Activated T-helper 17 cell treated with anti-CD3 and anti-CD28 coated beads, Interleukin-2, amount 50 U/mL, for 72 hours (primary cell): ENCODE measurements at places on chromosomes 16 and 17.
A peak's percentile ranks its signal among the peaks of the same experiment; 100 is the strongest.

DNA sequence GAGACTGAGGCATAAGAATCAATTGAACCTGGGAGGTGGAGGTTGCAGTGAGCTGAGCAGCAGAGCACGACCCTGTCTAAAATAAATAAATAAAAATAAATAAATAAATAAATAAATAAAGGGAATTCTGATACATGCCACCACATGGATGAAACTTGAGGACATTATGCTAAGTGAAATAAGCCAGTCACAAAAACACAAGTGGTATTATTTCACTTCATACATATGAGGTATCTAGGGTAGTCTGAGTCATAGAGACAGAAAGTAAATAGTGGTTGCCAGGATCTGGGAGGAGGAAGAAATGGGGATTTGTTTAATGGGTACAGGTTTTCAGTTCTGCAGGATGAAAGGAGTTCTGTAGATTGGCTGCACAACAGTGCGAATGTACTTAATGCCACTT lies 16.3 kb downstream of the PIPOX start:
- H3K4me1 ChIP-seq: no peaks in the 10 kb centered on the region
- no peak overlapping the region for H3K4me3 ChIP-seq
- no peaks in the 10 kb centered on the region for H3K36me3 ChIP-seq
- H3K27ac ChIP-seq: no peak overlapping the region

GRCh38 chr17:64213995-64214811 lies 48.9 kb downstream of the TEX2 start:
- no peak overlapping the region for H3K4me3 ChIP-seq
- ATAC-seq: no peak

- no peak for ATAC-seq
- H3K4me1 ChIP-seq: peaks cover 20% of the 10 kb centered on the region
- H3K36me3 ChIP-seq: no peaks in the 10 kb centered on the region
- no peaks in the 10 kb centered on the region for H3K27me3 ChIP-seq
- H3K27ac ChIP-seq: no peak overlapping the region
- H3K4me3 ChIP-seq: no peak overlapping the region
Observed at GRCh38 chr16:75048054-75048453, 49.2 kb downstream of the ZNRF1 start.

GRCh38 chr16:58442547-58442946 lies 50.3 kb downstream of the GINS3 start:
- H3K36me3 ChIP-seq: no peaks in the 10 kb centered on the region
- peaks cover 22% of the 10 kb centered on the region for H3K27me3 ChIP-seq
- ATAC-seq: no peak
- H3K27ac ChIP-seq: no peak overlapping the region
- H3K4me3 ChIP-seq: no peak overlapping the region

DNA sequence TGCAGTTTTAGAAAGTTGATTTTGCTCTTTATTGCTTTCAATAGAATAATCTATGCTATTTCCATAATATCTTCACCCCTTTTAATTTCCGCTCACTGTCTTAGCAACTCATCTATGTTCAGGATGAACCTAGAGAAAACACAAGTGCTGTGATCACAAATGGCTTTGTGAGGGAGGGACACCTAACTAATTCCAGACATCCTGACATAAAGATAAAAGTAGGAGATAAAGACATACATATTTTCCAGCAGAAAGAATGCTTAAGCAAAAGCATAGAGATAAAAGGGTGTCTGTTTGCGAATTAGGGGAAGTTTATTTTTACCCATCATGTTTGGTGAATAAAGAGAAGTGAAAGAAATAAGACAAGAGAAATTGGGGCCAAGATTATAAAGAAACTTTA lies 254.2 kb downstream of the KCNJ2 start:
- no peak overlapping the region for H3K27ac ChIP-seq
- no peak overlapping the region for H3K4me3 ChIP-seq
- peaks cover 11% of the 10 kb centered on the region for H3K27me3 ChIP-seq
- H3K36me3 ChIP-seq: no peaks in the 10 kb centered on the region

DNA sequence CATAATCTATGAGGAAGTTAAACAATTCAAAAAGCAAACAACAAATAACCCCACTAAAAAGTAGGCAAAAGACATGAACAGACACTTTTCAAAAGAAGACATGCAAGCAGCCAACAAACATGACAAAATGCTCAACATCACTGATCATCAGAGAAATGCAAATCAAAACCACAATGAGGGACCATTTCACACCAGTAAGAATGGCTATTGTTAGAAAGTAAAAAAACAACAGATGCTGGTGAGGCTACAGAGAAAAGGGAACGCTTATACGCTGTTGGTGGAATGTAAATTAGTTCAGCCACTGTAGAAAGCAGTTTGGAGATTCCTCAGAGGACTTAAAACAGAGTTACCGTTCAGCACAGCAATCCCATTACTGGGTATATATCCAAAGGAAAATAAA lies 24.4 kb downstream of the TNFRSF13B start:
- no peaks in the 10 kb centered on the region for H3K4me1 ChIP-seq
- no peak for ATAC-seq
- H3K4me3 ChIP-seq: no peak overlapping the region
- no peak overlapping the region for H3K27ac ChIP-seq

GRCh38 chr17:10177913-10178505 lies 20.4 kb downstream of the GAS7 start:
- H3K4me1 ChIP-seq: no peaks in the 10 kb centered on the region
- H3K27me3 ChIP-seq: peaks cover 2% of the 10 kb centered on the region
- H3K27ac ChIP-seq: no peak overlapping the region
- H3K36me3 ChIP-seq: no peaks in the 10 kb centered on the region

- H3K4me3 ChIP-seq: no peak overlapping the region
- no peak for ATAC-seq
- H3K27ac ChIP-seq: peak overlapping the region; percentile 52
Observed at GRCh38 chr17:19264681-19265080, 27.5 kb downstream of the EPN2 start.

DNA sequence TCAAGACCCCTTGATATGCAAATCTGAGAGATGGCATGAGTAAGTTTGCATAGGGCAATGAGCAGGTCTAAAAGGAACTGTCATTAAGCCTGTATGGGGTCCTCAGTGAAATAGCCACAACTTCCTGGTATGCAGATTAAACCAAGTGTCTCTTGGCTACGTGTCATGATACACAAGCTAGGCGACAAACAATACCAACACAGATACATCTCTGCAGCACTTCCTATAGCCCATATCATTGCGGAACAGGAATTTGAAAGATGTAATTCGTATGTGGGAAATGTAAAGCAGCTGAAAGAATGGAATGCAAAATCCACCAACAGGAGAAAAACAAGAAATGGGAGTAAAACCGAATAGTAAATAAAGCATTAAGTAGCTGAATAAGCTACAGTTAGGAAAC lies 12.9 kb downstream of the PRSS22 start:
- no peak for ATAC-seq
- no peak overlapping the region for H3K4me3 ChIP-seq
- H3K36me3 ChIP-seq: no peaks in the 10 kb centered on the region

GRCh38 chr17:38405654-38406053 lies 22.6 kb upstream of the ARHGAP23 start:
- no peak overlapping the region for H3K27ac ChIP-seq
- H3K4me1 ChIP-seq: no peaks in the 10 kb centered on the region
- peaks cover 11% of the 10 kb centered on the region for H3K36me3 ChIP-seq
- no peaks in the 10 kb centered on the region for H3K27me3 ChIP-seq

- peaks cover 7% of the 10 kb centered on the region for H3K27me3 ChIP-seq
- H3K27ac ChIP-seq: no peak overlapping the region
- H3K4me3 ChIP-seq: no peak overlapping the region
- H3K4me1 ChIP-seq: peaks cover 35% of the 10 kb centered on the region
Observed at GRCh38 chr16:27286451-27286850, 17.9 kb upstream of the NSMCE1 start.

- no peak for ATAC-seq
- H3K36me3 ChIP-seq: no peaks in the 10 kb centered on the region
- no peak overlapping the region for H3K27ac ChIP-seq
- H3K4me3 ChIP-seq: no peak overlapping the region
- no peaks in the 10 kb centered on the region for H3K27me3 ChIP-seq
Observed at GRCh38 chr16:62130101-62130500, 93.9 kb upstream of the CDH8 start.

DNA sequence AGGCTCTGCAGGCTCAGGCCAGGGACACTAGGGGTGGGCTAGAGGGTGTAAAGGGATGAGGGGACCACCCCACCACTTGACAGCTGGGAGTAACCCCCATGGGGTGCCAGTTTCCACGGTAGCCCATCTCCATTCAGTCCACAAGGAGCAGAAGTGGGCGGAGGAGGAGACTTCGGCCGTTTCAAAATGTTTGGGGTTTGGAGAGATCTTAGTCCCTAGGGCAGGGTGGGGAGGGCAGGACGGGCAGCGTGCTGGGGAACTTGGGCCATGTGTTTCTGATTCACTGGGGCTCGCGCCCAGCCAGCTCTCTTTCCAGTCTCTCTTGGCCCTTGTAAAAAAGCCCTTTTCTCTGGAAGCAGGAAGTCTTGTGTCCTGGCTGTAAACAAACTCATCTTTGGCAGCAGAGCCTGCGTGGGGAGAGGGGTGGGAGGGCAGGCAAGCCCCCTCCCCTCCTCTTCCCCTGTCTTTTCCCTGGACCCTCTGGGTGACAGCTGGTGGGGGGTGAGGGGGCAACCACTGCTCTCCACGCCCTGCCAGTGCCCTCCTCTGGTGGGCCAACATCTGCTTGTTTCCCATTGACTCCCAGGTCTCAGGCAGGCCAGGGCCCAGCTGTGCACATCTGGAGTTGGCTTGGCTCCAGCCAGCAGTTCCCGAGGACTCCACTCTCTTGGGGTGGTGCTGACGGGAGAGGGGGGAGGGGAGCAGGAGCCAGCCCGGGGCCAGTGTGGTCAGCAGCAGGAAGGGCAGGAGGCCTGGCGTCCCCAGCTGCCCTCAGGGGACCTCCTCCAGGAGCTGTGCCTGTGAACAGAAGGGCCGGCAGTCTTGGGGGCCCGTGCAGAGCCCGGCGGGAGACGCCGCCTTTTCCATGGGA lies 8.1 kb downstream of the CYGB start:
- no peak overlapping the region for H3K27ac ChIP-seq
- no peak for ATAC-seq
- H3K4me1 ChIP-seq: peaks cover 10% of the 10 kb centered on the region
- no peaks in the 10 kb centered on the region for H3K36me3 ChIP-seq

- H3K4me1 ChIP-seq: peaks cover 63% of the 10 kb centered on the region
- ATAC-seq: peak; percentile 59
- H3K27me3 ChIP-seq: no peaks in the 10 kb centered on the region
- peak overlapping the region; percentile 75 for H3K4me3 ChIP-seq
Observed at GRCh38 chr17:27475070-27475673, 18.9 kb downstream of the KSR1 start.

DNA sequence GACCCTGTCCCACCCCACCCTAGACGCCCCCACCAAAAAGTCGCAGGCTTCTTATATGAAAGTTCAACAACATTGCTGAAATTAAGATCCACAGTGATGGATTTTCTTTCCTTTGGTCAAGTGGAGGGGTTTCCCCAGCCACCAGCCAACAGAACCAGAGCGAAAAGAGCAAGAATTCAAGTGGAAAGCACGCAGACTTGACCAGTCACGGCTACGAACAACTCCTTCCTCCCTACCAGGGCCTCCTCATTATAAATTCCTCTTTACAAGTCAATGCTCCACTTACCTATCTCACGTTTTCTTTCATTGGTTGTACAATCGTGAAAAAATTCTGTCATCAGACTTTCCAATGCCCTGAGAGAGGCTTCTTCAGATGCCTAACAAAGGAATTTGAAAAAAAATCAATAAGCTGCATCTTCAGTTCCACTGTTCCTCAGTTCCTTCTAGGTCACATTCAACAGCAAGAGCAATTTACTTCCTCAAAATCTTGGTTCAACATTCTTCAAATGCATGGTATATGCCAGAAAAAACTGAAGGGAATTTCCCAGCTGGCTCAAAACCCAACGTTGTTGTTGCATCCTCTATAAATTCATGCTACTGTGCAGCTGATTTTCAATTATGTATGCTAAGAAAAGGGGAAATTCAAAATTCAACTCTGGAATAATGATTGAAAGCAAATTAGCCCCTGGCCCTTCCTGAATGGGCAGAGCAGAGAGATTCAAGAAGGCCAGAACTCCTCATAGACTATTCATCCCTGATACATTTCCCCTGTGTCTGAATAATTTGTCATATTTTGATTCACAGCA lies 30.9 kb downstream of the XPO6 start:
- H3K27ac ChIP-seq: peak overlapping the region; percentile 93
- H3K27me3 ChIP-seq: no peaks in the 10 kb centered on the region
- H3K36me3 ChIP-seq: peaks cover 98% of the 10 kb centered on the region
- peaks cover 61% of the 10 kb centered on the region for H3K4me1 ChIP-seq
- H3K4me3 ChIP-seq: peak overlapping the region; percentile 82

GRCh38 chr17:33689725-33690124 lies 396.6 kb upstream of the ASIC2 start:
- no peak for ATAC-seq
- no peaks in the 10 kb centered on the region for H3K4me1 ChIP-seq
- no peak overlapping the region for H3K4me3 ChIP-seq
- H3K27ac ChIP-seq: no peak overlapping the region
- no peaks in the 10 kb centered on the region for H3K36me3 ChIP-seq

- no peaks in the 10 kb centered on the region for H3K27me3 ChIP-seq
- no peak for ATAC-seq
- peaks cover 21% of the 10 kb centered on the region for H3K36me3 ChIP-seq
- no peak overlapping the region for H3K27ac ChIP-seq
- no peak overlapping the region for H3K4me3 ChIP-seq
Observed at GRCh38 chr16:10922328-10923145, 19.7 kb downstream of the DEXI start.

DNA sequence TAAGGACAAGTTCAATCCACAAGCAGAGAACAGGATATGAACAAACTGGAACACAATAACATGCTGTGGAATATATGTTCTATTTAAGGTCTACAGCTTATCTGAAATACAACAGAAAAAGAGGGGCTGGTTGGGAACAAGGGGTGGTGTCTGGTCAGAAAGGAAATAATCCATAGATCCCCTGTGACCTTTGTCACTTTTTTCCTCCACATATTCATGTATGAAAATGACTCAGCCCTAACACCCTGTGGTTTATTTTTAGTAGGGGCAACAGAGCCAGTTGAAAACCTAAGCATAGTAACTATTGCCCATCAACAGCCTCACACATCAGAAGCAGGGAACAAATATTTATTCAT lies 12.3 kb upstream of the SPAG9 start:
- no peak overlapping the region for H3K4me3 ChIP-seq
- H3K4me1 ChIP-seq: peaks cover under 1% of the 10 kb centered on the region
- H3K27me3 ChIP-seq: no peaks in the 10 kb centered on the region
- peak; percentile 69 for ATAC-seq
- no peaks in the 10 kb centered on the region for H3K36me3 ChIP-seq
- peak overlapping the region; percentile 36 for H3K27ac ChIP-seq

- H3K27ac ChIP-seq: no peak overlapping the region
- H3K4me3 ChIP-seq: no peak overlapping the region
- peak; percentile 16 for ATAC-seq
- H3K27me3 ChIP-seq: no peaks in the 10 kb centered on the region
Observed at GRCh38 chr17:82231312-82231561, 2.4 kb downstream of the SLC16A3 start.

GRCh38 chr17:75487351-75488070 lies 27.8 kb downstream of the CASKIN2 start:
- H3K36me3 ChIP-seq: peaks cover 1% of the 10 kb centered on the region
- ATAC-seq: peak; percentile 80
- H3K4me3 ChIP-seq: peak overlapping the region; percentile 76
- peak overlapping the region; percentile 97 for H3K27ac ChIP-seq
- peaks cover 12% of the 10 kb centered on the region for H3K4me1 ChIP-seq

- peaks cover 19% of the 10 kb centered on the region for H3K36me3 ChIP-seq
- H3K4me3 ChIP-seq: peak overlapping the region; percentile 7
- H3K27me3 ChIP-seq: no peaks in the 10 kb centered on the region
- peaks cover 33% of the 10 kb centered on the region for H3K4me1 ChIP-seq
- no peak overlapping the region for H3K27ac ChIP-seq
Observed at GRCh38 chr17:57425903-57426880, 169.9 kb downstream of the MSI2 start.

GRCh38 chr17:60332574-60332973 lies 59.4 kb downstream of the USP32 start:
- peaks cover 7% of the 10 kb centered on the region for H3K4me1 ChIP-seq
- peaks cover 16% of the 10 kb centered on the region for H3K36me3 ChIP-seq
- H3K27ac ChIP-seq: no peak overlapping the region
- no peak for ATAC-seq
- H3K4me3 ChIP-seq: no peak overlapping the region
- no peaks in the 10 kb centered on the region for H3K27me3 ChIP-seq
